ENCODE measurements at places on chromosomes 11 and 22.
A peak's percentile ranks its signal among the peaks of the same experiment; 100 is the strongest.

GRCh38 chr11:80136991-80137390, 696.2 kb upstream of the TENM4 start:
- DNase-seq, result no peak

DNA sequence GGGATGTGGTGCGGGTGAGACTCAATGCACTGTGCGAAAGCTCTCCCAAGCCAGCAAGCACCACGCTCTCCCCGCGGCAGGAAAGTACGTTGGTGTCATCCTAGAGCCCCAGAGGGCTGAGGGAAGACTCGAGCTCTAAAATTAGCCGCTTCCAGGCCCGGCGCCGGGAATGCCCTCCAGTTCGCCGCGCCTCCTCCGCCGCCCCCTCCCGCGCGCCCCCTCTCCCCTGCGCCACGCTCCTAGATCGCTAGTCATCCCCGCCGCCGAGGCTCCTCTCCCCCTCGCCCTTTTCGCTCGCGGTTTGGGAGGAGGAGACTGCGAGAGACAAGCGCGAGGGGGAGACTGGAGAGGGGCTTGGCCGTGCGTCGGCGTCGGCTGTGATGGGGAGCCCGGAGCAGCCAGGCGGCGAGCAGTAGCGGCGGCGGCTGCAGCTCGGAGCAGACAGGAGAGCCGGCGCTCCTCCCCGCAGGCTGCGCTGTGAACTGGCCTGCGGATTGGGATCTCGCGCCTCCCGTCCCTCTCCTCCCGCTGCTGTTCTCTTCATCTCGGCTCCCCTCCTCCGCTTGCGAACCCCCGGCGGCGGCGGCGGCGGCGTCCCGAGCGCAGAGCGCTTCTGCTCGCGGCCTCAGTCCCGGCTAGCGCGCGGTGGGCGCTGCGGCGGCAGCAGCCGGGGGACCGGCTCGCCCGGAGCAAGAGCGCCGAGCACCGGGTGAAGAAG, at the start of gene FAT3:
TSS of gene FAT3 (plus strand) at position 412 of the 718 bp plus-strand sequence. CDS start 127,295 bp downstream, outside the sequence.
- peak; percentile 7 for DNase-seq

GRCh38 chr11:100752371-100753171, 65.5 kb downstream of the ARHGAP42 start:
- DNase-seq, result no peak

- no peak for DNase-seq
Measured at GRCh38 chr11:105274631-105275030, 135.1 kb upstream of the CARD18 start.

GRCh38 chr22:27127911-27128310, 470.5 kb downstream of the MIAT start:
- DNase-seq, result no peak

DNA sequence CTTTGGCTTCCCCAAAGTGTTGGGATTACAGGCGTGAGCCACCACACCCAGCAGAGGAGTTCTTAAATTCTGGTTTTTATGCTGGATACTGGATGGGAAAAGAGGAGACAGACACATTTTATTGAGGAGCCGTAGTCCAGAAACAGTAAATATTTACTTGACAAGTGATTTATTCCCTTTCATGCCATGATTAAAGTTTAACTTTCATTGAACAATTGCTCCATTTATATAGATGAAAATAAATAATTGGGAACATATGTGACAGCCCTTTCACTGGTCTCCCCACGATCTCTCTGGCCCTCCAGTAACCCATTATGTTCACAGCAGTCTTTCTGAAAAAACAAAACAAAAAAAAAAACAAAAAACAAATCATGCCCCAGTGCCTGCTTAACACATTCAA, 19.3 kb upstream of the GRK3 start:
- no peak for DNase-seq

- no peak for DNase-seq
Measured at GRCh38 chr22:48070760-48071159, 1308.3 kb downstream of the TBC1D22A start.

DNA sequence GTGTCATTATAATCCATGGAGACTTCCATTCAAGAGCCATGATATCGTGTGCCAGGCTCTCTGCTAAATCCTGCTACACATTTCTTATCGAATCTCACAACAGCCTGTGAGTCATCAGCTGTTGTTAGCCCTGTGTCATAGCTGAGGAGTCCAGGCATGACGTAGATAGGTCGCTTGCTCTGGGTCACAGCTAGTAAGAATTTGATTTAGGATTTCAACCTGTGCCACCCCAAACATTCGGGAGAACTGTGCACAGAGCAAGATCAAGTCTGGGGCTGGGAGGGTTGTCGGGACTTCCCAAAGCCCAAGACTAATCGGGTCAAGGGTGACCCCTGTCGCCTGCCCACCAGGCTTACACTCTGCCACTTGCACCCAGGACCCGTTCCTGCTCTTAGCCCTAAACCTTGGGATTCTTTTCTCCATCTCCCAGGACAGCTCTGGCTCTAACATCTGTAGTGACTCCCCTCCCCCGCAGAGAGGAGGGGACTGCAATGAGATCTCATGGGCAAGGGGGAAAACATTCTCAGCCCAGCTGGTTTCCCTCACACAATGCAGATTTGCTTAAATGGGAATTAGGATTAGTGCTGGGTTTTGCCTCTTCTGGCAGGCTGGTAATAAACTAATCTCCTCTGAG, 34.3 kb downstream of the TSPAN18 start:
- peak; percentile 92 for DNase-seq

GRCh38 chr11:55826919-55827318, at the start of gene OR5L2:
OR5L2 (plus strand) TSS chr11:55827219; CDS start chr11:55827219, 0 bp downstream.
- DNase-seq, result no peak

- DNase-seq, result peak; percentile 80
Measured at GRCh38 chr11:13207665-13208594, 69.7 kb upstream of the BMAL1 start.

- DNase-seq, result no peak
Measured at GRCh38 chr11:1604181-1604580, 4.1 kb downstream of the KRTAP5-3 start.

- no peak for DNase-seq
Measured at GRCh38 chr22:38748487-38749136, 7.2 kb downstream of the SUN2 start.

DNA sequence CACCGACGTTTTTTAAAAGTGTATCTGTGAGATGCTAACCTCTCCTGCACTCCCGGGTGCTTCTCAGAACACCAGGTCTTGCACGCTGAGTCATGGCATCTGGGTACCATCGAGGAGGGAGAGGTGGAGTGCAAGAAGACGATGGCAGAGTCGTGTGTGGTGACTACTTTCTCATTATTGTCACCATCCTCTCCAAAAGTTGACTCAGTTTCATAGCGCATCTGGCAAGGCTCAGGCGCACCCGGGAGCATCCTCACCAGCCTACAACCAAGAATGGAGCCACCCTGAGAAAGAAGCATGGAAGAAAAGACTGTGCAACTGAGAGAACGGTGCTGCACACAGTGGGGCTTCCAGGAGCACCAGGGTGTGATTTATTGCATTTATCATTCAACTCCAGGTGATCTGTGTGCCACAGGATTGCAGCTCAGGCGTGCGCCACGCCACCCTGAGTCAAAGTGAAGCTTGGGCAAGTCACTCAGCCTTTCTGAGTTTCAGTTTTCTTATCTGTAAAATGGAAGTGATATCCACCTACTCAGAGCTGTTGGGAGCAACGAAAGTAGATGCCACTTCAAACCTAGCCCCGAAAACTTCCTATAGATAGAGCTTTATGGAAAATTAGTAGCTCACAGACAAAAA, 65.4 kb downstream of the LINC01488 start:
- DNase-seq, result no peak

DNA sequence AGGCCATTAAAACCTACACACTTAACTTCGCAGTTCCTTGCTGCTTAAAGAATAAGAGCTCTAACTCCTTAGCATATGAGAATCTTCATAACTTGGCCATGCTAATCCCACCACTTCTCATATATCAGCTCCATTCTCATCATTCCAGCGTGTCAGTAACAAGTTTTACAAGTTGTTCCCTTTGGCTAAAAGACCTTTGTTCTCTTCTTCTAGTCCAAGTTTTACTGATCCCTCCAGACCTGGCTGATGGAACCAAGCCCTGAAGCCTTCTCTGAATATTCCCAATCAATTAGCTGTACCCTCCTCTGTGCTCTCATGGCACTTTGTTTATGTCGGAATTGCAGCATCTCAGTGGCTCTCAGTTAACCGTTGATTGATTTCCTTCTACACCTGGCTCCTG, 35.8 kb downstream of the GAB2 start:
- no peak for DNase-seq

DNA sequence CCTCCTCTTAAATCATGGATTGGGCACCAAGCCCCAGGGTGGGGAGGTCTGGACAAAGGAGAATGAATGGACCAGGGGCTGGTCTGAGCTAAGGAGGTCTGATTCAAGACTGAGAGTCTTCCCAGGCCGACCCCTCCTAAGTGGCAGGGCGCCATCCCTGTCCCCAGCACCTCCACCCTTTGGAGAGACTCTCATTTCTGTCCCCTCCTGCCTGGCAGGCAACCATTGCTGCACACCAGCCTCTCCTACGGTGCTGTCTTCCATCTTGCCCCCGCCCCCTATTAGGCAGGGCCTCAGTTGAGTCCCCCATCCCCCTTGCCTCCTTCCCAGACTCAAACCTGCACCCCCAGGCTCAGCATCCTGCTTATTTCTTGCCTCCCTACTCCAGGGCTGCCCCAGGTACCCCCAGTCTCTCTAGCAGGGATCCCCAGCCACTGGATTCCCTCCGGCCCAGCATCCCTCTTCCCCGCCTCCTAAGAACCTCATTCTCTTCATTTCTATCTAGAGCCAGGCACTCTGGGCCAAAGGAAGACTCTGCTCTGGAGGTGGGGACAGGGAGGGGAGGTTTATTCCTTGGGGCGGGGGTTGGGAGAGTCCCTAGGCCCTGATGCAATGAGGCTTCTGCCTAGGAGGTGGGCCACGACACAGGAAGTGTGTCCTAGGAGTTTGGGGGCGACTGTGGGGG, 1.7 kb upstream of the RCOR2 start:
- DNase-seq, result no peak

DNA sequence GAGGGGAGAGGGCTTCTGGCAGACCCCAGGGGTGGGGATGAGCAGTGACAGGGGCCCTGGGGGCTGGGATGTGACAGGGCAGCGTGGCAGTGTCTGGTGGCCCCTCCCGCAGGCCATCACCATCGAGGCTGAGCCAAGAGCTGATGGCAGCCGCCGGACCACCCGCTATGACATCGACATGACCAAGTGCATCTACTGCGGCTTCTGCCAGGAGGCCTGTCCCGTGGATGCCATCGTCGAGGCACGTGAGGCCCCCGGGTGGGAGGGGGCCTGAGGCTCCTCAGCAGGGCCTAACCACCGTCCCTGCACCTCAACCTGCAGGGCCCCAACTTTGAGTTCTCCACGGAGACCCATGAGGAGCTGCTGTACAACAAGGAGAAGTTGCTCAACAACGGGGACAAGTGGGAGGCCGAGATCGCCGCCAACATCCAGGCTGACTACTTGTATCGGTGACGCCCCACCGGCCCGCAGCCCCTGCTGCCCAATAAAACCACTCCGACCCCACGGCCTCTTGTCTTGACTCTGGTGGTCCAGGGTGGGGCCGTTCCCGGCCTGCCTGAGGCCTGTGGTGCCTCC, 2.6 kb upstream of the TCIRG1 start:
- no peak for DNase-seq

- DNase-seq, result peak; percentile 5
Measured at GRCh38 chr11:8265681-8266241, 2.1 kb upstream of the LMO1 start.

- no peak for DNase-seq
Measured at GRCh38 chr22:40082184-40082583, 87.4 kb downstream of the FAM83F start.

DNA sequence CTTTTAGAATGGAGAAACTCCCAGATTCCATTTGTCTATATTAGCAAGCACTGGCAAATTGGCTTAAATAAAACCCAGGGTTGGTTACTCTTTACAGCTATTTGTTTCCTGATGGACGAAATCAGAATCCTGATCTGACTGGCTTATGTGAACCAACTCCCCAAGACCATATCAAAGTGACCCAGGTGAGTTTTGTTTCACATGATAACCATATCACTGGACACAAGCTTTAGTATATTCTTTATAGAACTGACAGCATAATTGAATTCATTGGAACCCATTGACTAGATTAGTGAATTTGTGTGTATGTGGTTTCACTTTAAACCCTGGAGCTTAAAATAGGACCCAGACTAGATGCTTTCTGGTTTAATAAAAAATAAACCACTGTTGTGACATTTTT, 39.3 kb downstream of the MCAM start:
- DNase-seq, result no peak

DNA sequence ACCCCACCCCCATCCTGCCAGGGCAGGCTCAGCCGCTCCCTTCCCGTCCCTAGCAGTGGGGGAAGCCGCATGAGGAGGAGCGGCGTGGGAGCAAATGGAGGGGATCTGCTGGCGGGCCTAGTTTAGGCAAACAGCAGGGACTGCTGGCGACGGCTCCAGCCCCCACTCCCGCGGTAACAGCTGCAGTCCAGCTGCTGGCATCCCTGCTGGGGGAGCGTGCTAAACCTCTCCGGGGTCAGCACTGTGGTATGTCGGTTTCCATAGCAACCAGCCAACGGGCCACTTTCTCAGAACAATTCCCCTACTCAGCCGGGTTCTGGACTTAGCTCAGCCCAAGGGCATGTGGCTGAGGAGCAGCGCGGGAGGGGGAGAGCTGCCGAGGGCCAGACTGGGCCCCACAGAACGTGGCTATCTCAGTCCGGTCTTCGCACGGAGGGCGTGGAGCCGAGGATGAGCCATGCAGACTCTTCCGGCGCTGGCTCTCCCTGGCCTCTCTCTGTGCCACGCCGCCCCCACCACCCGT, 98.8 kb downstream of the PKNOX2 start:
- peak; percentile 46 for DNase-seq

DNA sequence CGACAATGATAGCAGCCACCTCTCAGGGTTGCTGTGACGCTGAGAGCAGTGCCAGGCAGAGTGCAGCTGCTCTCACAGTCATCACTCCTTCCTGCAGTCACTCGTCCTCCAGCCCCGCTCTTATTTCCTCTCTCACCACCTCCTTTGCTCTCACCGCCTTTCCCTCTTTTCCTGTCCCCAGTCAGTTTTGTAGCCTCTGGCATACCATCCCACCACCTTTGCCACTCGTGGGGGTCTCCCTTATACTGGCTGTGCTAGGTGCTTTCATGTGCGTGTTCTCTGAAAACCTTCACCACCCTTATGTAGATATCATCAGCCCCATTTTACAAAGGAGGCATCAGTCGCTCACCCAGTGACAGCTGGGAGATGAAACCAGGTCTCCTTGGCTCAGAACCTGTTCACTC, 19.3 kb upstream of the ST3GAL4 start:
- DNase-seq, result peak; percentile 50

GRCh38 chr22:46963672-46964545, 201.5 kb downstream of the TBC1D22A start:
- no peak for DNase-seq
